ENCODE measurements at places on chromosomes 3 and 15.

GRCh38 chr3:15181963-15182362, 24.1 kb upstream of the CAPN7 start:
- DNase-seq, result no peak

- DNase-seq, result no peak
Observed at GRCh38 chr15:69955240-69955894, 142.3 kb downstream of the TLE3 start.

GRCh38 chr3:46449755-46450552, 14.8 kb downstream of the LTF start:
- DNase-seq, result no peak

GRCh38 chr15:68420186-68420684, 11.7 kb downstream of the ITGA11 start:
- no peak for DNase-seq

- DNase-seq, result no peak
Observed at GRCh38 chr3:89057398-89057797, 50.0 kb upstream of the EPHA3 start.

- no peak for DNase-seq
Observed at GRCh38 chr15:73373221-73373620, 4.5 kb upstream of the HCN4 start.

DNA sequence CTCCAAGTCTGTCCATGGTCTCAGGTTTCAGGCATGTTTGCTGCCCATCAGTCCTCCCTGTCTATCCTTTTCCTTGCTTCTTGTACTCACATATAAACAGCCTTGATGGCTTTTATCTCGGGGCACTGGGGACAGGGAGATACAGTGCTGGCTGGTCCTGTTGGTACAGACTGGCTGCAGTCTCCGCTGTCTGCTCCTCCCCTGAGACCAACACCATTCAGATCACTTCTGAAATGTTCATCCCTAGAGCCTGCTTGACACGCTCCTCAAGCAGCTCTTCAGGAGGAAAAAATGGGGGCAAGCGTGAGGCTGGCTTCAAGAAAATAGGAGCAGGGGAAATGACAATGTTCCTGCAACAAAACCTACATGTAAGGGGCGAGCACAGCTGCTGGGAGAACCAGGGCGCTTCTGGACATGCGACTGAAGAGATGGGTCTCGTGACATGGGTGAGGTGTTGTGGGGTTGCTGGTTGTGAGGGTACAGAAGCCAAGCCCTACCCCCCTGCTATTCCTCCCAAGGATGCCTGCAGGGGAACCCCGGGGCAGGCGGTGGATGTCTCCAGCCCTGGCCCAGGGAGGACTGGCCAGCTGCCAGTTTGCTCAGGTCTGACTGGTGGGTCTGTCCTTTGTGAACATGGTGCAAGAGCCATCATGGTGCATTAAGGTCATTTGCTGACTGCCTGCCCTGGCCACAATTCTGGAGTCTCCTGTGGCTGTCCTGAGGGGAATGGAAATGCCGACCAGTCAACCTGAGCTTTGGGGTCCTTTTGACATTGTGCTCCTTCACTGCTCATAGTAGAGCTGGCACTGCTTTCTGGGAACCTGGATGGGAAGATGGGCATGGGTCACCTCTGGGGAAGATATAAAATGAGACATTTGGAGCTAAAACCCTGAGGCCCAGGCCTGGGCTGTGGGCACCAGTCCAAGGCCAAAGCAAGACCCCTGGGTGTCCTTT, 40.1 kb downstream of the KY start:
- no peak for DNase-seq

- DNase-seq, result no peak
Observed at GRCh38 chr3:15453501-15453900, 26.1 kb downstream of the EAF1 start.

DNA sequence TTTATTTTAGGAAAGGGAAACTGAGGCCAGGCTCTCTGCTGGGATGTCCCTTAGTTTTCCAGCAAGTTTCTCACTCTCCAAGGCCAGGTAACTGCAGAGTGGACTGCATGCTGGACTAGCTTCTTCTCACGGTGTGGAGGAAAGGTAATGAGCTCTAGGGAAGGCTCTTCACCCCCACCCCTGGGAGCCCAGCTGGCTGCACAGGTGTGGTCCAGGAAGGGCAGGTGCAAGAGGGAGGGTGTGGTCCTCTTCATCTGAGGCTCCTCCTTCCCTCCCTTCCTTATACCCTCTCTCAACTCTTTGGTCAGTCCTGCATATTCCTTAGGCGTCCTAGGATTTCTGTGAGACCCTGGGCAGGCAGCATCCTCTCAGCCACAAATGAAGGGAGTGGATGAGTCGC, 33.9 kb downstream of the RNU5B-1 start:
- no peak for DNase-seq

GRCh38 chr3:188908002-188908850, 263.5 kb upstream of the TPRG1 start:
- no peak for DNase-seq

- DNase-seq, result no peak
Observed at GRCh38 chr3:166526881-166527280, 689.7 kb upstream of the BCHE start.

GRCh38 chr3:78268716-78269668, 1229.1 kb downstream of the ROBO2 start:
- DNase-seq, result no peak

- DNase-seq, result peak; percentile 51
Observed at GRCh38 chr3:9183811-9184460, 65.5 kb downstream of the SRGAP3 start.

DNA sequence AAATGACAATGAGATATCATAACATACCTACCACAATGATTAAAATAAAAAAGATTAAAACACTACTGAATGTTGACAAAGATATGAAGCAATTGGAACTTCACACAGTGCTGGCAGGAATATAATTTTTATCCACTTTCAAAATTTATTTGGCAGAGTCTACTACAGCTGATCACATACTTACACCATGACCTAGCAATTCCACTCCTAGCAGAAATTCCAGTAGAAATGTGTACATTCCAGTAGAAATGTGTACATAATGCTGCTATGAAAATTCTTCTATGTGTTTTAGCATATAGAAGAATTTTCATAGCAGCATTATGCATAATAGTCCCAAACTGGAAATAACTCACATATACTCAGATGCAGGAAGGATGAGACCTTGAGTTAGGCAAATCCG, 43.5 kb downstream of the IFT57 start:
- peak; percentile 8 for DNase-seq

DNA sequence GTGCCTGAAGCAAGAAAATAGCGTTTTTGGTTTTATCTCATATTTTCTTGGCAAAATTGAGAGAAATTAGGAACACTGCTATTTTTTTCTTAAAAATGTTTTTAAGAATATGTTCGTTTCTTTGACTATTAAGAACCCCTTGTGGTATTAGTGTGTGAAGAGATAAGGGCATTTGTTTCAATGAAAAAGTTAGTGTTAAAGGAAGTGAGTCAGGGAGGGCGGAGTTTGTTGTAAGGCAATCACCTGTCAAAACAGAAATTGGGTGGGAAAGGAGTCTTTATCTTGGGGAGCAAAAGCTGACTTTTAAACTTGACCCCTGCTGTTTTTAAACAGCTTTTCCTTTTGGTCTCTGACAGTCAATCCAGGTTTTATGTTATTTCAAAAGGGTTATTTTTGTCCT, 4.2 kb downstream of the RAP2B start:
- no peak for DNase-seq

- DNase-seq, result no peak
Observed at GRCh38 chr3:21372316-21372715, 378.7 kb downstream of the ZNF385D start.

- DNase-seq, result peak; percentile 34
Observed at GRCh38 chr15:37995461-37996347, 61.3 kb downstream of the TMCO5A start.

- no peak for DNase-seq
Observed at GRCh38 chr3:157388976-157389375, 47.7 kb upstream of the PTX3 start.

- DNase-seq, result peak; percentile 87
Observed at GRCh38 chr3:131393868-131394267, 12.3 kb downstream of the NUDT16 start.
